Endodermal cell (in vitro differentiated cells): ENCODE measurements at places on chromosomes 13 and 19. TPM values are rescaled to one million over a fixed set of nuclear protein-coding genes. Genes with fewer than 3 reads are reported as not detected.

GRCh38 chr19:51799034-51799773, 4.2 kb downstream of the FPR3 start:
- no peak for DNase-seq
- H3K27ac ChIP-seq, result no peak overlapping the region
- no peaks in the 10 kb centered on the region for H3K36me3 ChIP-seq
- H3K4me1 ChIP-seq, result no peaks in the 10 kb centered on the region
- no peak overlapping the region for H3K4me3 ChIP-seq

DNA sequence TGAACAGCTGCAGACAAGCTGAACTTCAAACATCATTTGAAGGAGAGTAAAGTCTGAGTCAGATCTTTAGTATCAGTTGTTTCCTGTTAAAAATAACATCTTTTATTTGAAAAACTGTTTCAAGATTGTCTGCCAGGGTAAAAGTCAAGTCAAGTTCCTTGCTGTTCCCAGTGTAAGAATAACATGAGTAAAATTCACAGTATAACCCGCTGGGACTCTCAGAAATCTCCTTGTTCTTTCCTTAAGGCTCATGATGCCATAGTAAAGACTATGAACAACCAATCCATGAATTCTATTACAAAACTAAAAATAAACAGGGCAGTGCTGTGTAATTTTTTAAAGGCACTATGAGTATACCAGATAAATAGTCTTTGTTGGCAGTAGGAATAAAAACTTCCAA, 112.9 kb downstream of the IRS2 start:
- no peak for DNase-seq
- H3K4me3 ChIP-seq, result no peak overlapping the region
- no peak overlapping the region for H3K27ac ChIP-seq
- H3K27me3 ChIP-seq, result no peaks in the 10 kb centered on the region
- no peaks in the 10 kb centered on the region for H3K36me3 ChIP-seq

- H3K27me3 ChIP-seq, result peaks cover 15% of the 10 kb centered on the region
- H3K4me1 ChIP-seq, result no peaks in the 10 kb centered on the region
- no peak overlapping the region for H3K4me3 ChIP-seq
- no peaks in the 10 kb centered on the region for H3K36me3 ChIP-seq
- peak; percentile 59 for DNase-seq
Measured at GRCh38 chr13:38888309-38888708, 102.3 kb downstream of the STOML3 start.

- H3K27me3 ChIP-seq, result peaks cover 13% of the 10 kb centered on the region
- peak; percentile 67 for DNase-seq
- H3K4me3 ChIP-seq, result no peak overlapping the region
- no peaks in the 10 kb centered on the region for H3K4me1 ChIP-seq
- no peaks in the 10 kb centered on the region for H3K36me3 ChIP-seq
Measured at GRCh38 chr13:25489238-25489637, 117.5 kb downstream of the ATP8A2 start.

DNA sequence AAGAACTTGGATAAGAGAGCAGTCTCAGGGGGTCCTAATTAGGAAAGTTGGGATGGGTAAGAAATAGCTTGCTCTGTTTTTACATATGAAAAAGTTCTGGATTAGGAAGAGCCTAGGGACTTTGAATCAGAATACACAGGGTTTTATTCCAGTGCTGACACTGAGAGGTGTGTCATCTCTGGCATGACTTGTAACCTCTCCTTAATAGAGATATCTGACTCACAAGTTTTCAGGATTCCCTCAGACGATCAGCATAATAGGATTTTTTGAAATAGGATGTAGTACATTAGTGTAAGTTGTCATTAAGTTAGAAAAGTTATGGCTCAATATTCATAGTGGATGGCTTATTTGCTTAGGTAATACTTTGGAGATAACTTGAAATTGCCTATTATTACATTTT, 555.2 kb upstream of the MIR17HG start:
- H3K36me3 ChIP-seq, result no peaks in the 10 kb centered on the region
- no peak overlapping the region for H3K4me3 ChIP-seq
- H3K27me3 ChIP-seq, result no peaks in the 10 kb centered on the region
- no peak overlapping the region for H3K27ac ChIP-seq

DNA sequence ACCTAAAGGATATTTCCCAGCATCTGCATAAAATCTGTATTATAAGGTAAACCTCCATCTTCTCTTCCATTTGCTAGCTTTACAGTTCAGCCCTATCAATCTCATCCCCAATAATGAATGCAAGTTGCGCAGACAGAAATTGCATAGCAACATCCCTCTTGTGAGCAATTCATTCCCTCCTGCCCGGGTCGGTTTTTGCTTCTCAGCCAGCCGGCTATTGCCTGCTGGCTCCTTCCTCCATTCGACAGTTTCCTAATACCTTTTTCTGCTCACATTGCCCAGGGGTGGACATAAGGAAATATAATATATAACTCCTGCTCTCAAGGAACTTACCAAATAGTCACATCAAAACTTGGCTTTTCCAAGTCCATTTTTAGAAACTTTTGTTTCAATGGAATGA, 125.2 kb downstream of the FGF9 start:
- peak overlapping the region; percentile 63 for H3K27ac ChIP-seq
- no peak overlapping the region for H3K4me3 ChIP-seq
- no peaks in the 10 kb centered on the region for H3K36me3 ChIP-seq
- H3K4me1 ChIP-seq, result no peaks in the 10 kb centered on the region
- no peaks in the 10 kb centered on the region for H3K27me3 ChIP-seq

- no peak overlapping the region for H3K27ac ChIP-seq
- peak; percentile 53 for DNase-seq
- no peaks in the 10 kb centered on the region for H3K36me3 ChIP-seq
Measured at GRCh38 chr13:114109641-114110041, 22.8 kb downstream of the RASA3 start.

GRCh38 chr13:51804295-51805172, 571 bp upstream of the DHRS12 start:
- no peaks in the 10 kb centered on the region for H3K27me3 ChIP-seq
- peak overlapping the region; percentile 92 for H3K4me3 ChIP-seq
- peak overlapping the region; percentile 92 for H3K27ac ChIP-seq
- H3K4me1 ChIP-seq, result peaks cover 9% of the 10 kb centered on the region

DNA sequence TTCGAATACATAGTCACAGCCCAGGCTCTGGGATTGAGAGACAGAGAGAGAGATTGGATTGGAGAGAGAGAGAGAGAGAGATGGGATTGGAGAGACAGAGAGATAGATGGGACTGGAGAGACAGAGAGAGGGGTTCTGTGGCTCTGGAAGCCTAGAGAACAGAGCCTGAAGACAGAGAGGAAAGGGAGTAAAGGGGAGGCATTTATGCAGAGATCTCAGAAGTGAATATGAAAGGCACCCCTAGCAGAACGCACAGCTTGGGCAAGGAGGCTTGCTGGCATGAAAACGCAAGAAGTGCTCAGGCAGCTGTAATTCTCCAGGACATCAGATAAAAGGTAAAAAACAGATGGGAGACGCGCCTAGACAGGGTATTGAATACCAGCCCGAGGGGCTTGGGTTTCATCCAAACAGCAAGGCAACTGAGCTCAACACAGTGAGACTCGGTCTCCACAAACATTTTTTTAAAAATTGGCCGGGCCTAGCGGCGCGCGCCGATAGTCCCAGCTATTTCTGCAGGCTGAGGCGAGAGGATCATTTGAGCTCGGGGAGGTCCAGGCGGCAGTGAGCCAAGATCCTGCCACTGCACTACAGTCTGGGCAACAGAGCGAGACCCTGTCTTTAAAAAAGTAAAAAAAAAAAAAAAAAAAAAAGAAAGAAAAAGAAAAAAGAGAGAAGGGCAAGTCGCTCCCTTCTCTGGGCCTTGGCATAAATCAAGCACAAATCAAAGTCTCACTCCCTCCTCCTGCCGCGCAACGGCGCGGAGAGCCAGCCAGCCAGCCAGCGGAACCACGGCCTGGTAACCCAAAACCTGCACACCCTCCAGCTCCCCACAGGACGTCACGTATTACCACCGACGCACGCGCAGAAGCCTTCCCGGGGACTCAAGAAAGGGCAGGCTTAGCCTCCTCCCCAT, 774 bp upstream of the PPP2R1A start:
- peak overlapping the region; percentile 52 for H3K27ac ChIP-seq
- DNase-seq, result no peak
- no peaks in the 10 kb centered on the region for H3K27me3 ChIP-seq
- peak overlapping the region; percentile 74 for H3K4me3 ChIP-seq
- H3K36me3 ChIP-seq, result peaks cover 19% of the 10 kb centered on the region

DNA sequence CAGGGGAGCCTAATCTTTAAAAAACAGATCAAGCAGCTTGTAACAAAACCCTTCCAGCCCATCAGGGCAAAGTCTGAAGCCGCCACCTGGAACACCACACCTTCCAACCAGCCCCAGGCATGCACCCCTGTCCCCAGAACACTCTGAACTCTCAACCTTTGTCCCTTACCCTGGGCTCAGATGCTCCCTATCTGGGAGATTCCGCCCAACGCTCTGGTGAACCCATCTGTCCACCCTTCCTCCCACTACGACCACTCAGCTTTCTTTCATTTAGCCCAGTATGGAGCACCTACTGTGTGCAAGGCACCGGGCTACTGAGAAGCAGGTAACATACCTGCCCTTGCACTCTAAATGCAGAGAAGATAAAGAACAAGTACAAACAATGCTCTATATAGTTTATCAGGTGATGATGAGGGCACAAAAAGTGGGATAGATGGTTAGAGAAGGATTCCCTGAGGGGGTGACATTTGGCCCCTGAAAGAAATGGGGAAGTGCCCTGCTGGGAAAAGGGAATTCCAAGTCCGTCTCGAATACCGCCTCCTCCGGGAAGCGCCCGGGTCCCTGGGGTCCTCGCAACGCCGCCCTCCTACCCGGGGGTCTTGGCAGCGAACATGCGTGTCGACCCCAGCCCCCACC, 629 bp downstream of the PEPD start:
- H3K27me3 ChIP-seq, result no peaks in the 10 kb centered on the region
- no peak overlapping the region for H3K27ac ChIP-seq
- H3K36me3 ChIP-seq, result no peaks in the 10 kb centered on the region
- DNase-seq, result no peak
- peak overlapping the region; percentile 88 for H3K4me3 ChIP-seq
- peaks cover 9% of the 10 kb centered on the region for H3K4me1 ChIP-seq

DNA sequence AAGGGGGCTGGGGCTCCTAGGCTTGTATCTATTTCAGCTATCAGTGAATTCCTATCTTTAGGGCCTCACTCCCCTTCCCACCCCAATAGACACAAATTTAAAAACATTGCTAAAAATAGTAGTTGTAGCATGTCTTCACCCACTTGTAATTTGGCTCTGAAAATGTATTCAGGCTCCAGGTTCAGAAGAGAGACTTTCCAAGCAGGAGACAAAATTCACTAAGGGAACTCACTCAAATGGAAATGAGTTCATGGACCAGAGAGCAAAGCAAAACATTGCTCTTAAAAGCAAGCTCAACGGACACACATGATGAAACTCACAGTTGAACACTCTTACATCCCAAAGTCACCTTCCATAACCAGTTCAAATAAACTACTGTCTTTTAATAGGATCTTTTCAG, 36.8 kb downstream of the PHF11 start:
- no peak for DNase-seq
- H3K27me3 ChIP-seq, result no peaks in the 10 kb centered on the region
- peaks cover 82% of the 10 kb centered on the region for H3K36me3 ChIP-seq

GRCh38 chr19:5251096-5252065, 89.2 kb downstream of the PTPRS start:
- peaks cover 50% of the 10 kb centered on the region for H3K36me3 ChIP-seq
- no peaks in the 10 kb centered on the region for H3K4me1 ChIP-seq
- no peaks in the 10 kb centered on the region for H3K27me3 ChIP-seq
- DNase-seq, result peak; percentile 66
- no peak overlapping the region for H3K4me3 ChIP-seq
- H3K27ac ChIP-seq, result no peak overlapping the region

DNA sequence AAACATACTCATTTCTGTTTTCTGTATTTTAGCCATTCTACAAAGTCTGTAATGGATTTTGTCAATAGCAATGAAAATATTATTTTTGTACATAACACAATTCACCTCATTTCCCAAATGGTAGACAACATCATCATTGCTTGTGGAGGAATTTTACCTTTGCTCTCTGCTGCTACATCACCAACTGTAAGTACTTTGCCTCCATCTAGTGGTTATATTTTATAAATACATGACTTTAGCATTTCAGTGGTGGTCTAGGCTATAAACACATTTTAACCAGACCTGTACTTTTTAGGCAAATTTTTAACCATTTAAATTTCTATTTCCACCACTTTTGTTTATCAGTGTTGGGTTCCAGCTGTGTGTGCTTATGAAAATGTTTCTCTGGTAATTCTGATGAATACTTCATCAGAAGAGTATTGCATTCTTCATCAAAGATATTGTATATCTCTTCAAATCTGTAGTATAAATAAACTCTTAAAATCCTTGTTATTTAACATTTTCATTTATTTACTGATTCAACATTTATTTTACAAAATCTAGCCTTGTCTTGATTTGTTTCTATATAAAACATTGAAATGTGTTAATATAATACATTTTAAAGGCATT, 222.4 kb downstream of the NBEA start:
- no peaks in the 10 kb centered on the region for H3K36me3 ChIP-seq
- no peak overlapping the region for H3K4me3 ChIP-seq
- H3K27me3 ChIP-seq, result no peaks in the 10 kb centered on the region
- H3K27ac ChIP-seq, result no peak overlapping the region

GRCh38 chr19:55694241-55694655, 19.2 kb downstream of the EPN1 start:
- H3K36me3 ChIP-seq, result peaks cover 41% of the 10 kb centered on the region
- DNase-seq, result no peak
- no peaks in the 10 kb centered on the region for H3K27me3 ChIP-seq
- H3K4me3 ChIP-seq, result no peak overlapping the region

- no peak overlapping the region for H3K4me3 ChIP-seq
- no peaks in the 10 kb centered on the region for H3K36me3 ChIP-seq
Measured at GRCh38 chr13:73404581-73404980, 345.8 kb downstream of the KLF5 start.

DNA sequence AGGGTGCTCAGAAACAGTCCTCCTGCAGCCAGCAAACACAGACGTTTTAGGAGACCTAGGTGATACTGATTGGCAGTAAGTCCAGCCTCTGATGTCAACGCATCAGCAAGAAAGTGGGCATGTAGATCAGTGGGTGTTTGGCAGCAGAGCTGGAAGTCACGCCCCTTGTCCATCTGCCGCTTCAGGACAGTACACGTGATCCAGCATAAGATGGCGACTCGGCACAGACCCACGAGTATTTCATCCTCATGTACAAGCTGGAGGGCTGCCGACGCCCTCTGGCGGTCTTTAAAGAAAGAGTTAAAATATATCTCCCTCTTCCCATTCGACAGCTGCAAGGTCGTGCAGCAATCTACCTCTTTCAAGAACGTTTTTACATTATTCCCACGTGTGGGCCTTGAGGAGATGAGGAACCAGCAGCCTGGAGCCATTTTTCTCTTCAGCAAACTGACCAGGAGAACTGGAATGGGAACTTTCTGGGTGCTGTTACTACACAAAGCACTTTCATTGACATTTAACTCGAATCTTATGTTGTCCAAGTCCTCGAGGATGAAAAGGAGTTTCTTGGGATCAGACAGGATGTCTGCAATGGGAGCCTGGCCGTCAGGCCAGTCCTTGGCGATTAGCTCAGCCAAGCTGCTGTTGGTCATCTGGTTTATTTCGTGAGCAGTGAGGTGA, 22.3 kb downstream of the NLRP11 start:
- H3K4me3 ChIP-seq, result no peak overlapping the region
- no peak overlapping the region for H3K27ac ChIP-seq
- no peaks in the 10 kb centered on the region for H3K36me3 ChIP-seq
- DNase-seq, result peak; percentile 69
- no peaks in the 10 kb centered on the region for H3K4me1 ChIP-seq

Gene SHISA7
- total RNA-seq, result not detected in 2 replicates

Gene ZNF541
- total RNA-seq, result not detected in 2 replicates

Gene KIR2DL4
- total RNA-seq, result not detected in 3 replicates

Gene PROSER3
- 19.2 to 47.3 TPM (median 45.4 TPM) in 3 replicates for total RNA-seq

Gene GJA3
- 0.07 and 0.16 TPM in 2 replicates for total RNA-seq

Gene FGF9
- total RNA-seq, result 0.21 TPM in 1 of 3 replicates, not detected in the others

Gene CYP2A6
- total RNA-seq, result not detected in 3 replicates

Gene NKPD1
- total RNA-seq, result 0.05 and 0.22 TPM in 2 replicates

Gene RANBP3
- 77.4 and 81.4 TPM in 2 replicates for total RNA-seq
